ENCODE measurements at places on chromosomes 16 and 17.

- no peak for DNase-seq
These were observed 104.9 kb downstream of the CEP112 start for GRCh38 chr17:66087073-66087472.

GRCh38 chr17:76940738-76941350 lies 72.6 kb downstream of the MGAT5B start:
- no peak for DNase-seq

DNA sequence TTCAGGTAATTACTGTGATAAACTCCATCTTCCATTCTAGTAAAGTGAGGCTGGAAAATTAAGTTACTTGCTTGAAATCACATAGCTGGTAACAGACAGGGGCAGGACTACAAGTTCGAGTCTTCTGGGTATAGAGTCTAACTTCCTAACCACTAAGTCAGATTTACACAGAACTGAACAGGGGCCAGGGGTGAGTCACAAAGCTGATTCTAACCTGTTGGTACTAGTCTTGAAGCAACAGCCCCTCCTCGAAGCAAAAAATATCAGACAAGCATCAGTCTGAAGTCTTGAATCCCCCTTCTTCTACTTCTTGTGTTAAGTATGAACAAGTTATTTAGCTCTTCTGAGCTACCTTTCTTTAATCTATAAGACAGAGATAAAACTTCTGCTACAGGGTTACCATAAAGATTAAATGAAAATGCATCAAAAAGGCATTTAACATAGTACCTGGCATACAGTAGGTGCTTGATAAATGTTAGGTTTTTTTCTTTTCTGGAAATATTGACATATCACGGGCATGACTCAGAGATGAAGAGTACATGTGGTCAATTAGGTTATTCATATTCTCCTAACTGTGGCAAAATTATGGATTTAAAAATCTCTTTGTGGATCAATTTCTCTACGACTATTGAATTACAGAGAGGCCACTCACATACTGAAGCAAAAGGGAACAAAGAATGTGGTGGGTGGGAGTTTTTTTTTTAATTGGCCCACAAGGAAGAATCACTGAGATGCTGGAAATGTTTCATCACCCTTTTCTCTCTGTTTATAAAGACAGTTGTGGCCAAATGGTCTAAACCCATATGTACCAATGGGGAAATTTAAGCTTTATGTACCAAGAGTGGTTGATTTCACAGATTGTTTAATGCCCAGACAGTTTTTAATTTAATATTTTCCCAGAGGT lies 266.9 kb upstream of the DYNLRB2 start:
- no peak for DNase-seq

DNA sequence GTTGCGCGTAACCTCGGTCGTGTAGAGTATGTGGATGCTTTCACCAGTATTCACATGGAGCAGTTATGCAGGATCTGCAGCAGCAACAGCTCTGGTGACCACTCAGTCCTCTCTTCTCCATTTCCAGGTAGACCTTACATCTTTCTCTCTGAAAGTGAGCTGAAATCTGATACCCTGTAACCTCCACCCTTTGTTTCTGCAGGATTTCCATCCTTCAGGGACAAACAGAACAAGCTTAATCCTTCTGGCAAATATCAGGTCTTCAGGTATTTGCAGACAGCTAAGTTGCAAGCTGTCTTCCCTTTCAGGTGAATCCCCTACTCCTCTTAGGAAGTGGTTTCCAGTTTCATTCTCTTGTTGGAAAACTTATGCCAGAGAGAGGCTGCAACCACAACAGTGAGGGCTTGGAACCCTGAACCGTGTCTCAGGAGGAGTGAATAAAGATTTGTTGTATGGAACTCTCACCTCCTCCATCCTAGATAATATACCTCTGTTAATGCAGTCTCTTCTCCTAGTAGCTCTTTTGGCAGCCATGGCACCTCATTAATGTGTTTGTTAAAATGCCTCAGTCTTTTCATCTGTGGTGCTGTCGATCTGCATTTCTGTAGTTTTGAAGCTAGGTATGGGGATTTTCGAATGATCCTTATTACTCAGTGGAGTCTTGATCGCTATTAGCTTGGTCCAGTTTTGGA lies 172.5 kb downstream of the PRKCA start:
- DNase-seq, result no peak

GRCh38 chr16:31333686-31334649 lies 21.0 kb upstream of the ITGAX start:
- no peak for DNase-seq

GRCh38 chr16:83701494-83701893 lies 106.3 kb upstream of the HSBP1 start:
- DNase-seq, result no peak

GRCh38 chr17:4623249-4623648 lies 18.2 kb downstream of the ALOX15 start:
- no peak for DNase-seq

GRCh38 chr17:15256689-15257088 lies 8.4 kb downstream of the PMP22 start:
- DNase-seq, result no peak

DNA sequence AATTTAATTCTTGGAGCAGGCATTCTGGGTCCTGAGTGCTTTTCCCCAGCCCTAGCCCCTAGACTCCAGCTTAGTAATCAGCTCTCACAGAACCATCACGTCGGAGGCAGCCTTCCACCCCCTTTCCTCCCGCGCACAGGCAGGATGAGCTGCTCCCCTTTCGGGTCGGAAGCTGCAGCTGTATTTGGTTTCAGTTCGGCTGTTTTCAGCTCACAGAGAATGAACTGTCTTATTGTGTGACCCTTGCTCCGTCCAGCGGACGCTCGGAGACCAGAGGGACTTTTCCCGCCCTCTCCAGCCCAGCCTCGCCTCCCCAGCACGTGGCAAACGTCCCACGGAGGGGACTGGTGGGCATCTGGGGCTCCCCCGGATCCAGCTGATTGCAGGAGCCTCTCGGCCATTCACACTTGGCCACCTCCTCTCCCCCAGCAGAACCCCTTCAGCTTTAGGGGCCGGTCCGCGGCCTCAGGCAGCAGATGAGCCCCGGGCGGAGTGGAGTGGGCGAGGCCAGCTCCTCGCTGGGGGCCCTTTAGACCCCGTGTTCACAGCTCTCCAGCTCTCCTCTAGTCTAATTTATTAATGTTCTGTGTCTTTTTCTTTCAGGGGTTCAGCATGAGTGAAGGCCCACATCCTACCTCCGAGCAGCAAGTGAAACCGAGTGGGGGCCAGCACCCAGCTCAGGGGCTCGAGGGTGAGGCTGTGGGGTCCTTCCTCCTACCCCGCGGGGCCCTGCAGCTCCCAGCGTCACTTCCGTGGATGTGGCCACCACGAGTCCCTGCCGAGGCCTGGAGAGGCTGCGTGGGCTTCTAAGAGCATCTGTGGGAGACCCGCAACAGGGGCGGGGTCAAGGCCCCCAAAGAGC lies 863 bp upstream of the UTS2R start:
- DNase-seq, result no peak

DNA sequence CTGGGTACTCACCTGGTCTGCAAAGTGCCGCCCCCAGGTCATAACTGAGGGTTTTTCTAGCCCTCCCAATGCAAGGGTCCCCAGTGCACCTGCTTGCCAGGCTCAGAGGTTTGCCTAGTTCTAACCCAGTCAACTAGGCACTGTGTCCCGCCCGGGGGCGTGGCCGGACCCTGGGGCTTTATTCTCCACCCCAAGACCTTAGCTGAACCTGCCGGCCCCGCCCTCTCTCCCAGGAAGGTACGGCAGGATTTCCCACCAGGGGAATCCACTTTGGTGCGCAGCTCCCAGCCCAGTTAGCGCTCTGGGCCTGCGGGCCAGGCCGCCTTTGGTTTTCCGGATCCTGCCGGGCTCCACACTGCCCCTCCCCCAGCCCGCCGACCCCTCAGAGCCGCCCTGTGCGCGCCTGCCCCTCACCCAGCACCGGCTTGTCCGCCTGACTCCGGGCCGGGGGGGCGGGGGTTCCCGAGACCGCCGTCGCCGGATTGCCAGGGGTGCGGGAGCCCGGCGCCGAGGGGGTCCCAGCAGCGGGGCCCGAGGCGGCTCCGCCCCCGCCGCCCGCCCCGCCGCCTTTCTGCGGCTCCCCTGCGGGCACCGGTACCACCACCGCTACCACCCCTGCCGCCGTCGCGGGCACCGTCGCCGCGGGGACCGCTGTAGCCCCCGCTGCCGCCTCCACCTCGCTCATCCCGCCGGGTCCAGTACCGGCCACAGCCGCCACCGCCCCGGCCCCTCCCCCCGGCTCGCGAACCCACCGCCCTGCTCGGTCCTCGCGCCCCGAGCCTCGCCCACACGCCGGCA lies 424 bp downstream of the YBX2 start:
- DNase-seq, result peak; percentile 33

- DNase-seq, result no peak
These were observed 59.6 kb downstream of the SMG6 start for GRCh38 chr17:2243953-2244352.
